NCI-H524 (cell line): ENCODE measurements at places on chromosomes 5 and 9.

DNA sequence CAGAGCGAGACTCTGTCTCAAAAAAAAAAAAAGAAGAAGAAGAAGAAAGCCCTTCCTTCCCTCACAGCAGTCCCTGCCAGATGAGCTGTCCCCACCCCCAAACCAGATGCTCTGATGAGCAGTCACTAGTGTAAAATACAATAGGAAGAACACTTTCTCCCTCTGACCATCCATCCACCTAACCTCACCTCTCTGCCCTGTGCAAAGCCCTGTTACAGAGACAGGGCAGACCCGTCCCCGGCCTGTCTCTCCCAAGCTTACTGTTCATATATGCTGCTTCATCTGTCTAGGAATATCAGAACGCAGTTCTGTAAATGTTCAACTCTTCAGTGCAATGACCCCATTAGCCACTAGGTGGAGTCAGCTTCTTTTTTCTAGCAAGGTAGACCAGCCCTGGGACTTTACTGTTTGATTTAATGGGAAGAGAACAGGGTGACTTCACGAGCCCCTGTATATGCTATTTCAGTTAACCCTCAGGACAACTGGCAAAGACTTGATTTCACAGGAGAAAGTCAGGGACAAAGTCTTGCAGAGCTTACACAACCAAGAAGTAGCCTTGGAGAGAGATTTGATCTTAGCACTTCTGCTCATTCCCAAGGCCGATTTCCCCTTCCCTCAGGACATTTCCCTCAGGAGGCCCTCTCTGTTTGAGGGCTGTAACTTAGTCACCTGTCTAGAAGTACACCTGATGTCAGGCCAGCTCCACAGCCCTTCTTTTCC, 14.9 kb upstream of the FGFR4 start:
- DNase-seq = peak; percentile 87

DNA sequence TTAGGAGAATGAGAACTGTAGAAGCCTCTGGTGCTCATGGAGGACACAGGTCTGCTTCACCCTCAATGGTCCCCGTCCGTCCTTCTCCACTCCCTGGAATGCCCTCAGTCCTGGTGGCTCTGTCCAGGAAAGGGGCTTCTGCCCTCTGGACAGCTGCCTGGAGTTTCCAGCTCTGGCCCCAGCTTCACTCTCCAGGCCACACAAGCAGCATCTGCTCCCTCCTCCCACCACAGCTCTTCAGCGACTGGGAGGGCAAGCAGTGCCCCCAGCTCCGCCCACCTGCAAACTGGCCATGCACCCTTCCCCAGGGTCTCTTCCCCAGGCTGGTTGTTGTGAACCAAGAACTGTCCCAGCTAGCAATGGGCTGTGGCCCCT, 4.7 kb downstream of the SARDH start:
- DNase-seq = peak; percentile 32

DNA sequence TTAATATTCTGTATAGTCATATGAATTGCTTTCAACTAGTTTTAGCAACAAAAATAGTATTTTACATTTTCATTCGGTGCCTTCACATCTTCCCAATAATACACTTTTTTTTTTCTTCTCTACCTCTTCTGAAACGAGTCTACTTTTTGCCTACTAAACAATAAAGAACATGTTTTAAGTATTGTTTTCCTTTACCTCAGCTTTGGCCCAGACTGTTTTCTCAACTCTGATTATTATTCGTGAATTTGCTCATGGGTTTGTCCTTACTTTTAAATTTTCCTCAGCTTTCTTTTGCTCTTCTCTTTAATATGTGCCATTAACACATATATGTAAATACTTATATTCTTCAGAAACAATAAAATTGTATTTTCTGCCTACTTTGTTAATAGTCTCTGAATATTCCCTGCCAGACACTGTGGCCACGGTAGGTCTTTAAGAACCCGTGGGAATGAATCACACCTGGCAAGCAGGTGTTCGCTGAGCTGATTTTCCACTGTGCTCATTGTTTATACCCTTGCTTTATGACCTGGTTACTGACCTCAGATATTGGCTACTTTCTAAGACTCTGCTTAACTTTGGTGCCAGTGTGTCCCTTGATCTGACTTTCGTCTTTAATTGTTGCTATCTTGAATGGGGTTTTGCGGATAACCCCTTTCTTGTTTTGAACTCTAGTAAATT, 49.1 kb downstream of the FAM170A start:
- DNase-seq = no peak

- no peak for DNase-seq
These were observed 77.6 kb upstream of the ANKRD55 start for GRCh38 chr5:56310711-56311204.

DNA sequence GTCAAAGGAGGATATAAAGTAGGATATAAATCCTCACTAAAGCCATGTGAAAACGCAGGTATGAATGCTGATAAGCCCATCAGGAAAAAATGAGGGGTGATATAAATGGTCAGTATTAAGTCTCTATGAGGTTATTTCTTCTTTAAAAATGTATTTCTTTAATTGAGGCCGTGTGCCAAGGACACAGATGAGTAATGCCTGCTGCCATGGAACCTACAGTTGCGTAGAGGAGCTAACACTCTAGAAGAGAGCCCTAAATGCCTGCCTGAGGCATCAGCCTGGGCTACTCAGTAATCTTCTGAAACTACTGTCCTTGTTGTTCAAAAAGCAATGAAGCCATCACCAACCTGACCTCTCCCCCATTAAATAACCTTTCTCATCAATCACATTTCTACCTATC, 84.9 kb downstream of the KLHL3 start:
- DNase-seq = no peak

DNA sequence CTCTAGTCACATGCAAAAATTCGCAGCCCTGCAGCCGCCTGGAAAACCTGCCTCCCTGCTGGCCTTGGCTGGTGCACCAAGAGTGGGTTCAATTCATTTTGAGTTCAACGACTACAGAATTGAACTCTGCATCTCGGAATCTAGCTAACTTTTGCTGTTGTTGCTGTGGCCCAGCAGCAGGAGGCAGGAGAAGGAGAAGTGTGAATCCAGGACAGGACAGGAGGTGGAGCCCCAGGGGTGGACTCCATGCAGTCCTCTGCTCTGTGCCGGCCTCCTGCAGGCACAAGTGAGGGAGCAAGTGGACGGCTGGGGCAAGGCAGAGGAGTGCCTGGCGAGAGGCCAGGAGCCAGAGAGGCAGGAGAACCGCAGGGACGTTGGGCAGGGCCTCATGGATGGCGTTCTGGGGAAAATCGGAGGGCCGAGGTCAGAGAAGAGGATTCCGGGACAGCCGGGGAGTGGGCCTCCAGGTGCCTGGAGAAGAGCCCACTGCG, 214.2 kb downstream of the FANCC start:
- DNase-seq = peak; percentile 23
